ENCODE measurements at places on chromosomes 6 and 20.

DNA sequence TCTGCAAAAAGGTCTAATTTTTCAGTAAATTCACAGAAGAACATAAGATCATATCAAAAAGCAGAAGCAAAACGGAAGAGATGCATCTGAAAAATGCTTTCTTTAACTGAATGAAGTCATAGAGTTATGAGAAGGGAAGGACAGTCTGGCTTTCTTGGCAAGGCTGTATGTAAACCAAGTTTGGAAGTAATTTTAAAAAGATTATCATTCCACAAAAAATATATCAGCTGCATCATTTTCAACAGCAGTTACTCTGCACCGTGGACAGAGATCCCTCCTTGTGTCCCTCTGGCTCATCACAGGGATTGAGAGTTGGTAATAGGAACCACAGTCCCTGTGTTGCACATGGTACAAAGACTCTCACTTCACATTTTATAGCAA is 258.5 kb downstream of the HIVEP2 start:
- DNase-seq = no peak
- H3K27me3 ChIP-seq = peaks cover 2% of the 10 kb centered on the region
- no peaks in the 10 kb centered on the region for H3K36me3 ChIP-seq
- H3K4me3 ChIP-seq = no peak overlapping the region
- no peak overlapping the region for H3K27ac ChIP-seq

DNA sequence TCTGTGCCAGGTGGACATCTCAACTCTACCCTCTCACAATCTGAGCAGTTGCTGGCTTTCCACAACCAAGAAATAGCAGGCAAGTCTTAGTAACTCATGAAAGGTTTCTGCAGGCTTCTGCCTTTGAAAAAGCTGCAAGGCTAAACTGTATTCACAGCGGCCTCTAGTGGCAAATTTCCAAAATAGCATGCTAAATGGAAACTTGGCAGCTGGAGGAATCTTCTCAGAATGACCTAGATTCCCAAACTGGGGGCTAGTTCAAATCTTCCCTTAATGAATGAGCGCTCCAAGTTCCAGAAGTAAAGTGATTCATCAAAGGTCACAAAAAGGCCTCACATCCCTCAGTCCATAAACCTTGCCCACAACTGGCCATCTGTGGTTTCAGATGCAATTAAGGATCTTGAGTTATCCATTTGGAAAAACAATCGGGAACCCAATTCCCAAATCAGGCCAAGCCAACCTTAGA is 11.9 kb upstream of the CPNE5 start:
- peak; percentile 19 for DNase-seq
- H3K4me3 ChIP-seq = no peak overlapping the region
- no peak overlapping the region for H3K27ac ChIP-seq
- H3K36me3 ChIP-seq = peaks cover 6% of the 10 kb centered on the region
- H3K27me3 ChIP-seq = no peaks in the 10 kb centered on the region

GRCh38 chr6:170090561-170090960 is 200.3 kb downstream of the DLL1 start:
- peaks cover 29% of the 10 kb centered on the region for H3K4me1 ChIP-seq
- H3K27ac ChIP-seq = no peak overlapping the region
- H3K27me3 ChIP-seq = no peaks in the 10 kb centered on the region

DNA sequence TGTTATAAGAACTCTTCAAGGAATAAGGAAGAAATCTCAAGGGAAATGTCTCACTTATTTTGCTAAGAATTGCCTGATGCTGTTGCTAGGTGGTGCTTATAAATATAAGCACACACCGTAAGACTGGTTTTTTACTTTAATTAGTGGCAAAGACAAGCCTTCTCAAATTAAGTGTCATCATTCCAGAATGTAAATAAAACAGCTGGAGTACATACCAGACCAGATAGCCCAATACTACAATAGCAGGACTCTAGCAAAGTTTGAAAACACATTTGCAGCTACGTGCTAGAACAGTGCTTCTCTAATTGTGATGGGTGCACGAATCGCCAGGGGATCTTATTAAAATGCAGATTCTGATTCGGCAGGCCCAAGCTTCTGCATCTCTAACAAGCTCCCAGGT is 6.8 kb downstream of the CNKSR3 start:
- H3K27me3 ChIP-seq = peaks cover 70% of the 10 kb centered on the region
- no peak overlapping the region for H3K27ac ChIP-seq
- DNase-seq = no peak
- peaks cover 3% of the 10 kb centered on the region for H3K36me3 ChIP-seq
- H3K4me1 ChIP-seq = peaks cover 3% of the 10 kb centered on the region
- no peak overlapping the region for H3K4me3 ChIP-seq
